ENCODE measurements at places on chromosomes 3 and 15.

- no peak for DNase-seq
Measured at GRCh38 chr3:55122312-55122711, 194.5 kb upstream of the LRTM1 start.

DNA sequence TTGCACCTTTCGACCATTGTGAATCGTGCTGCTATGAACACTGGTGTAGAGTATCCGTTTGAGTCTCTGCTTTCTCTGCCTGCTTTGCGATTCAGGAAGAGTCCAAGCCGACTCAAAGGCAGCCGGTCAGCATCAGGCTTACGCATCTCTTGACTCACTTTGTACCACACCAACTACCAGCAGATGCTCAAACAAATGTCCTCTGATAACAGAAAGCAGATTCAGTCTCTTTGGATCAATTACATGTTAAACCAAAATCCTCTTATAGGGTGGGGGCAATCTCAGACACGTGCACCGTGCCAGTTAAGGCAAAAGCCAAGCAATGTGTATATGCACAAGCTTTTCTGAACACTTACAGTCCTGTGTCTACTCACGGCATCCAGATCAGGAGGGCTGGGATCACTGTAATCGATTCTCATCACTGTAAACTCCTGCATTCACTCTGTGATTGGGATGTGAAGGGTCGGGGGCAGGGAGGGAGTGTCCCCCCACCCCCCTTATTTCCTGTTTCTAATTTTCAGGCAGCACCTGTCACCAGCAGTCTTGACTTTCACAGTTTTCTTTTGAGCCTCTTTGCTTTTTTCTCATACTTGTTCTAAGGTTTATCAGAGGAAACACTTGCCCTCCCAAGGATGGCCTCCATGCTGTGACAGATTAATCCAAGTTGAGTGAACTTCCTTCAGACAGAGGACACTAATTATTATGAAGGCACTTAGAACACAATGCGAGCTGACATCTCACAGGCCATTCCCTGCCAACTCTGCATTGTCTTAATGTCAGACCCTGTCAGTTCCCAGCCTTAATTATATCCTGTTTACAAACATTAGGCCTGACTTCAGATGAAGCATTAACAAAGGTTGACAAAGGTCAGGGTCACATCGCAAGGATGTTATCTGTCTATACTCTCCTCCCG lies 153.5 kb downstream of the MECOM start:
- DNase-seq = no peak

- no peak for DNase-seq
Measured at GRCh38 chr15:59699810-59700431, 10.8 kb upstream of the BNIP2 start.

DNA sequence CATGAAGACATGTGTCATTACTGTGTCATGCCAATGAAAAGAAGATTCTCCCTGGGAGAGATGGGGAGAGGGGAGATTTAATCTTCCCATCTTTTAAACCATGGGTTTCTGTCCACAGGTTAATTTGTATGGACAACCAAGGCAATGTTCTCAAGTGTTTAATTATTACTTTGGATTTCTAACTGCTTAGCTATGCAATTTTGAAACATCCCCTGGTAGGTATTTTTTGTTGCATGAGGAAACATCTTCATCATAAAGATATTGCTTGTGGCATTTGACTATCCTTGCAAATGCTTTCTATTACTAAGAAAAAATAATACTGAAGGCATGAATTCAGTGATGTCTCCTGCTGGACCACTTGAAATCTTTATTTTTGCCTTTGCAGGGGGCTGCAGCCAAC lies 326.6 kb upstream of the TPM1 start:
- DNase-seq = no peak

- no peak for DNase-seq
Measured at GRCh38 chr3:185711255-185711870, 113.5 kb downstream of the IGF2BP2 start.

DNA sequence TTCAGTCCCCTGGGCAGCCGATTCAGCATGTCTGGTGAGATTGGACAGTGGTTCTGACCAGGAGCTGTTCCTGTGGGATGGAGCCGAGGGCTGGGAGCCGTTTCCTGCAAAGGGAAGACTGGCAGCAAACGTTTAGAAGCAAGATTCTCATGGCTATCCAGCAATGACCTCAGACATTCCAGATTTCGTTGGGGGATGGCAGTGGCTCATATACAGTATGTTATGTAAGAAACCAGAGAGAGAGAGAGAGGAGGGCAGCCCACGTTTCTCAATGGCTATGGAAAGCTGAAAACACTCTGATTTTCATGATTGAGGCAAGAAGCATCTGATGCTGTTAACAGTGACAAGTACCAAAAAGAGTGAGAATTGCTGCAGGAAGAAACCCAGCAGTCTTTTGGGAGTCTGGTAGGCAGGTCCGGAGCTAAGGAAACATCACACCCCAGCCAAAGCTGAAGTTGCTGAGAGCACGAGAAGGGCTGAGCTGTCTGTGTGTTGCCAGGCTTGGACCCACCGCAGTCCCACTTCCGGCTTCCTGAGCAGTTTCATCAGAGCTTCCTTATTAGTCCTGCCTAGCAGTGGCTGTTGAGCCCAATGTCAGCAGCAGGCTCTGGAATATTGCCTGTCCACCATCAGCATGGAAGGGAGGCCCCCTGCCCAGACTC lies 25.6 kb upstream of the VPS8 start:
- DNase-seq = no peak

GRCh38 chr3:113685124-113685523 lies 11.3 kb downstream of the USF3 start:
- DNase-seq = no peak

- no peak for DNase-seq
Measured at GRCh38 chr3:131560795-131561194, 58.0 kb upstream of the MRPL3 start.

- DNase-seq = no peak
Measured at GRCh38 chr3:154060238-154061000, 60.8 kb upstream of the ARHGEF26 start.

DNA sequence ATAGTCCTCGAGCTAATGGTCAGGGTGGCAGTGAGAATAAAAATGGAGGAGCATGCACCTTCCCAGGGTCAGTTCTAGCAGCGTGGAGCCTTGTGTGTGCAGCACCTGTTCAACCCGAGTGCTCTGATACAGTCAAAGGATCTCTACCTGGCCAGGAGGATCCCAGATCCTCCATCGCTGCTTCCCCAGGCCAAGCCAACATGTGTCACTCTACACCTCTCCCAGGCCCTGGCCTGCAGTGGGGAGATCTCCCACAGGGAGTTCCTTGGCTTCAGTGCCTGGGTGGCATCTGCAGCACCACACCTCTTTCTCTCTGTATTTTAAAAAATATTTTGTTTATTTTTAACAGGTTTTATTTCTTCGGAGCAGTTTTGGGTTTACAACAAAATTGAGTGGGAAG lies 414.8 kb upstream of the C2CD4B start:
- DNase-seq = no peak

- DNase-seq = no peak
Measured at GRCh38 chr3:30524357-30525040, 81.9 kb upstream of the TGFBR2 start.

DNA sequence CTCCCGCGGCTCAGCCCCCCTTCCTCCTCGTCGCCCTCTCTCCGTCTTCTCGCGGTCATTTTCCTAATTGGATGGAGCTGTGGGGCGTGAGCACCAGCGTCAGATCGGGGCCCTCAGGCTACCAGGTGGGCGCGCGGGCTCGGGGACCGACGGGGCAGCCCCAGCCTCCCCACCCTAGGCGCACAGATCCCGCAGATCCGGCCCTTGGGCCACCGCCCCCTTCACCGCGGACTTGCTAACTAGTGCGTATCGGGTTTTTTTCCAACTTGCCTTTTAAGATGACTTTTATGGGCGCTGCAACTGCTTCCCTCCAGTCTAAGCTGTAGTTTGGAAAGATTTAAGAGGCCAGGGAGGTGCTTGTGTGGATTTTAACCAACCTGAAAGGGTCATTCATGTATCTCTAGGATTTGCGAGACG lies 1.3 kb downstream of the ZNF710 start:
- no peak for DNase-seq

DNA sequence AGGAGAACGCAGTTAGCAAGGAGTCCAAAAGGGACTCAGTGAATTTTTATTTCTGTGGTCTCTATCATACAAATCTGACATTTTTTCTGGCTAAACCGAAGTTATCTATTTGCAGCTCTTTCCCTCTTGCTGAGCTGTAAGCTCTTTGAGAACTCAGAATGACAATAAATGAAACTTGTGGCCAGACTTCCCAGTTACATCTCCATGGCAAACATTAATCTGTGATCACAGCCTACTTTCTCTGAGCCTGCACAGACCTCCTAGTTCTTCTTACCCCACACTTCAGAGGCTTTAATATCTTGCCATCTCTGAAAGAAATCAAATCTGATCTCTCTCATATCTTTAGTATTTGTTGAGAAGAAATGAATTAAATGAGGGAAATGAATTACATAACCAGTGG lies 58.0 kb downstream of the PLD1 start:
- no peak for DNase-seq
